ENCODE measurements at places on chromosomes 3 and 15. TPM values are rescaled to one million over a fixed set of nuclear protein-coding genes. Genes with fewer than 3 reads are reported as not detected.

Gene P2RY1
- 0.66 TPM for total RNA-seq

Gene TGM4
- total RNA-seq, result not detected

Gene MKRN2OS
- 0.95 TPM for total RNA-seq

Gene PTH1R
- total RNA-seq, result 7.9 TPM

Gene ARPIN
- 4.8 TPM for total RNA-seq

Gene CHRFAM7A
- 8.5 TPM for total RNA-seq
